ENCODE measurements at places on chromosomes 4 and X.

GRCh38 chrX:69510137-69510715 is 6.1 kb downstream of the NALF2 start:
- DNase-seq: no peak

DNA sequence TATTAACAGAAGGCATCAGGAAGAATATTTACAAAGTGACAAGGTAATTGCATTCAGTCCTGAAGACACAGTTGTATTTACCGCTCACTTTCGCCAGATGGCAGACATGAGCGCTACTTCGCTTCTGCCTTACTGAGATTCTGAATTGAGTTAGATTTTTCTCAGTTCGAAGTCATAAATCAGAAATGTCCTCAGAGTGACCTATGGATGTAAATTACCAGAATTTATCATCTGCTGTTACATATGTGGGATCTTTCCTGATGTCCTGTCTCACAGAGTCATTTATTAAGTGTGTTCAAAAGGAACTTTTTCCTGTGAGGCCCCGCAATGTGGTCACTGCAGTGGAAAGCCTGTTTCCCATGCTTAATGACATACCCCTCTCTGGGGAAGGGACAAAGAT is 97.3 kb upstream of the DCLK2 start:
- DNase-seq: no peak

DNA sequence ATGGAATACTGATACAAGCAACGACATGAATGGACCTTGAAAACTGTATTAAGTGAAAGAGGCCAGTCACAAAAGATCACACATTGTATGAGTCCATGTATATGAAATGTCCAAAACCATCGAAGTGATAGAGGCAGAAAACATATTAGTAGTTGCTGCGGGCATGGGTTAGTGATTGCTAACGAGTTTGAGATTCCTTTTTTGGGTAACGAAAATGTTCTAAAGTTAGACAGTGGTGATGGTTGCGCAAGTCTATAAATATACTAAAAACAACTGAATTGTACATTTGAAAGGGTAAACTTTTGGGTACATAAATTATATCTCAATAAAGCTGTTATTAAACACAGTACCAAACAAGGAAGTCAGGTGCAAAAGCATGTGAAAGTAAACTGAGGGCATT is 234.5 kb downstream of the FBXW7 start:
- no peak for DNase-seq

GRCh38 chrX:150508451-150509367 is 59.7 kb upstream of the MTM1 start:
- no peak for DNase-seq

DNA sequence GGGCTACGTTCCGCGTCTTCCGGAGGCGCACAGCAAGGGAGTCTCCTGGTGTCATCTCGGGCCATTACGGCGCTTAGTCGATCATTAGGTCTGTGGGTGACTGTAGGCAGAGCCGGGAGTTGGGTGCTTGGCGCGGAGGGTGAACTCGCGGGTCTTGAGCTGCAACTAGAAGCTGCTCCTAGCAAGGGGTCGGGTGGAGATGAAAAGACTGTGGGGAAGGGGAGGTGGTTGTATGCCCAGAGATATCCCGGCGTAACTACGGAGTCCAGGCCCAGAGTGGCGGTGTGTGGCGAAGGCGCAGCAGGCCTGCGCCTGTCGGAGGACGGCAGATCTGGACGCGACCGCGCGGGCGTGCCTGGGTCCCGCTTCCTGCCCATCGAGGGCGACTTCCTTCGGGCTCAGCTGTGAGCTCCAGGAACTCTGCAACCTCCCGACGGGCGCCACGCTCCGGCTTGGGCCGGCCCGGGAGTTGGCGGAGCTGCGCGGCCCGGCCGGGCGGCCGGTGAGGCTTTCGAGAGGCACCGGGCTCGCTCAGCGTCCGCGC is 2.7 kb upstream of the NKX3-2 start:
- no peak for DNase-seq

Measured in GM12864 (cell line).